GM23248 (cell line): ENCODE measurements at places on chromosomes 11 and 22.

DNA sequence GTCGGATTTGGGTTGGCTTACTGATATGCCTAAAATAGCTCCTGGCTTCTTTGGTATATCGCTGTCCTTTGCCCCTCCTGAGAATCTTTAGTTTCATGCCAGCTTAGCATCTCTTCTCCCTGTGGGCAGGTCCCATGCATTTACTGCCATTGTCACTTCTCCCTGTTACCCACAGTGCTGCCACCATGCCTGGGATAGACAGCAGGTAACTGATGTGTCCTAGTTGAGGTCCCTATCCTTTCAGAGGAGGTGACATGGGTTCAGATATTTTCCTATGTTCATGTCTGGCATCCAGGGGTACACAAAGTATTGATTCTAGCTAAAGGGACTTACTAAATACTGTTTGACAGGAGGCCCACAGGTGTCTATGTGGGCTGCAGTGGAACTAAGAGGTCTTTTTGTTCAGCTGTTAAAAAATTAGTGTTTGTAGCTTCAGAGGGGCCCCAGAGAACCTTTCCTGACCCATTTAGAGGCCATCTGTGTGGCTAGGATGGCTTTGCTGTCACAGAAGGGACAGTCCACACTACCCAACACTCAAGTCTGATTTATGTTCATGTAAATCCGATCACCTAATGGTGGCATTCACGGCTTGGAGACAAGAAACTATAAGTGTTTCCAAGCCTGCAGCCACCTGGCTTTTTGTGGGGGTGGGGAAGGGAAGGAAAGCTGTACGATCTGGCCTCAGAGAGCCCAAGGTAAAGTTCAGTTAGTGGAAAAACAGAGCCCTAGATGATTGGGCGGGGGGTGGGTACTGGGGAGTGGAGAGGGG, 8.5 kb downstream of the TIMP3 start:
- DNase-seq, result peak; percentile 6

DNA sequence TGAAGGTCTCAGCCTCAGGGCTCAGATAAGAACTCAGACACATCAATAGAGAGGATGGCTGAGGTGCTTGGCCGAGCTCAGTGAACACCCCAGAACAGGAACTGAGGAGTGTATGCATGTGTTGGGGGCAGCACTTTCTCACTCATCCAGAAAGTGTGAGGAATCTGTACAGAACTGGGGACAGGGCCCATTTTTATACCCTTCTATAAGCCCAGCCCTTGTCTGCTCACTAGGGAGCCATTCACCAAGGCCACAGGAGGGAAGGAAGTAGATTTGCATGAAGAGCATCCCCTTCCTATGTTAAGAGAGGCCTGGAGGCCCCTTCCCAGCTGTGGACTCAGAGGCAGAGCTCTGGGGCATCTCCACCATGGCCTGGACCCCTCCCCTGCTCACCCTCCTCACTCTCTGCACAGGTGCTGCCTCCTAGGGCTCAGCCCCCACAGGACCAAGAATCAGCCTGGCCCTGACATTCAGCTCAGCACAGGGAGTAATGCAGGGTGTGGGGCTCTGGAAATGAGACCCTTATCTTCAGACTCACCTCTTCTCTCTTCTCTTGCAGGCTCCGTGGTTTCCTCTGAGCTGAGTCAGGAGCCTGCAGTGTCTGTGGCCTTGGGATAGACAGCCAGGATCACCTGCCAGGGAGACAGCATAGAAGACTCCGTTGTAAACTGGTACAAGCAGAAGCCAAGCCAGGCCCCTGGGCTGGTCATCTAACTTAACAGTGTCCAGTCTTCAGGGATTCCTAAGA, 39.9 kb upstream of the GGTLC2 start:
- DNase-seq, result no peak

GRCh38 chr22:47092896-47093311, 330.5 kb downstream of the TBC1D22A start:
- DNase-seq, result peak; percentile 72

- DNase-seq, result peak; percentile 52
These were observed 3.2 kb downstream of the SEZ6L start for GRCh38 chr22:26172389-26172990.

DNA sequence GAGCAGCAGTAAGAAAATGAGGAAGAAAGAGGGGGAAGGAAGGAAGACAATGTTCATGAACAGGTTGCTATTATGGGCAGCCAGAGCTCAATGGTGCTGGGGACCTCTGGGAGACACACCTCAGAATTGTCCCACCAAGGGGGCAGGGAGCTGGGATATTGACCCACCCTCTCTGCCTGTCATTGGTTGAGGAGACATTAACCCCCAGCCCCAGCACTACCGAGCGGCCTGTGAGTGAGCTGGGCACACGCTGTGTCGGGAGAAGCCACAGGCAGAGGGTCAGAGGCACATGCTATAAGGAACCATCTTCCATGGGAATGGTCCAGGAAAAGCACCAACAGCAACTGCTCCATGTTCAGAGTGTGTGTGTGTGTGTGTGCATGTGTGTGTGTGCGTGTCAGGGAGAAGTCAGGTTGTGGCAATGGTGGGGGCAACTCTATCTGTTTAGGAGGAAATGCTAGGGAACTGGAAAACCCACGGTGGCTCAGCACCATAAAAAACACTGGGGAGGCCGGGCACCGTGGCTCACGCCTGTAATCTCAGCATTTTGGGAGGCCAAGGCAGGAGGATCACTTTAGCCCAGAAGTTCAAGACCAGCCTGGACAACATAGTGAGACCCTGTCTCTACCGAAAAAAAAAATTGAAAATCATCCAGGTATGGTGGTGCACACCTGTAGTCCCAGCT, 49.2 kb downstream of the CD6 start:
- DNase-seq, result no peak

GRCh38 chr11:10716543-10717259, 23.1 kb upstream of the IRAG1 start:
- DNase-seq, result peak; percentile 31

DNA sequence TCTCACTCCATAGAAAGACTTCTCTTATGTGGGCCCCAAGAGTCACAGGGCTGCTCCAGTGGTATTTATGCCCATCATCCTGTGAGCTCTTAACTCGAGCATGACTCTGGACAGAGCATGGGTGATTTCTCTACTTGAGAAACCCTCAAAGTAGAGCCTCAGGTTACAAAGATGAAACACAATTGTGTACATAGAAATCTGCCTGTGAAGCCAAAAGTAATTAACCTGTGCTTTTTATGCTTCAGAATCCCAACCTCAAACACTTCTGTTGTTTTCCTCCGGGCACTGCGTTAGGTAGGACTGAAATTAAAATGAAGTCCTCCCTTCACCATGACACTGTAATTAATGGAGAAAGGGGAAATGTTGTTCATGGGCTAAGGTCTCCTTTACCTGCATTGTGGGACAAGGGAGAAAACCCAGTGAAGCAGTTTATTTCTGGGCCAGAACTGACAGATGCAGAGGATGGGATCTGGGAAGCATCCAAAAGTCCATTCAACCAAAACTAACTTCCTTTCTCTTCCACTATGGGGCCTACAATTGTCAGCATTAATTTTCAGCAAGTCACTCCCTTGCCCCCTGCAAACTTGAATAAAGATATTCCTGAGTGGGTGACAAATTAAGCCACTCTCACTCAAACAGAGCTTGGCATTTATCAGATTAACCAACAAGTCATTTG, 24.1 kb upstream of the POU2AF1 start:
- DNase-seq, result no peak

DNA sequence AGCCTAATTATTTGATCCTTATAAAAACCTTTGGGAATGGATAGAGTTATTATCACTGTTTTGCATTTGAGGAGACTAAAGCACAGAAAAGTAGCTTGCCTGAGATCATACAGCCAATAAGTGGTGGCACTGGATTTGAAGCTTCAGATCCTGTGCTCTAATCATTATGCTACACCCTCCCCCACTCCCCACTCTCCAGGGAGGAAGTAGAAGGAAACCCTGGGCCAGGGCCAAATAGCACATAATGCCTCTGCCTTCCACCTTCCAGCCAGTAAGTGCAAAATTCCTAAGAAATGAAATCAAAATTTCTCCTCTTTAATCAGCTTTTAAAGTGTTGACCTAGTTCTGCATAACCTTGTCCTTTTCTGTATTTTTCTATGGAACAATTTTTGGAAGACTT, 61.6 kb downstream of the SIK2 start:
- peak; percentile 32 for DNase-seq

- DNase-seq, result no peak
These were observed 180.6 kb upstream of the MTMR2 start for GRCh38 chr11:96104496-96104895.

- peak; percentile 70 for DNase-seq
These were observed 85.9 kb downstream of the SBF2 start for GRCh38 chr11:10208131-10208575.

- DNase-seq, result peak; percentile 77
These were observed 12.5 kb upstream of the THRSP start for GRCh38 chr11:78050964-78051831.

DNA sequence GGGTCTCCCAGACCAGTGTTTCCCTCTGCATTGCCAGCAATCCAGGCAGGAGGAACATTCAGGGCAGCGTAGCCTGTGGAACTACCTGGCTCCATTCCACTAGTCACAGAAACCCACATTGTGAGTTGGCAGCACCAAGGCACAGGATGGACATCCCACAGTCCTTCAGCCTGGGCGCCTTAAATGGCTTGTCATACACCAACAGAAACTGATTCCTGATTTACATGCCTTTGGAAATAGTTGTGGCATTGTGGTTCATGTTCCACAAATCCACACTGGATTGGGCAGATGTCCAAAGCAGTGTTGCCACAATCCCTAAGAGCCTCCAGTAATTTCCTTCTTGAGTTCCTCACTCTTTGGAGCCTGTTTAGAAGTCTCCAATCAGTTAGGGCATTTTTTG, 225.6 kb downstream of the BLID start:
- peak; percentile 78 for DNase-seq

GRCh38 chr22:46373921-46374662, 38.6 kb downstream of the TRMU start:
- DNase-seq, result no peak

- no peak for DNase-seq
These were observed 926 bp downstream of the CD6 start for GRCh38 chr11:60972182-60973030.

DNA sequence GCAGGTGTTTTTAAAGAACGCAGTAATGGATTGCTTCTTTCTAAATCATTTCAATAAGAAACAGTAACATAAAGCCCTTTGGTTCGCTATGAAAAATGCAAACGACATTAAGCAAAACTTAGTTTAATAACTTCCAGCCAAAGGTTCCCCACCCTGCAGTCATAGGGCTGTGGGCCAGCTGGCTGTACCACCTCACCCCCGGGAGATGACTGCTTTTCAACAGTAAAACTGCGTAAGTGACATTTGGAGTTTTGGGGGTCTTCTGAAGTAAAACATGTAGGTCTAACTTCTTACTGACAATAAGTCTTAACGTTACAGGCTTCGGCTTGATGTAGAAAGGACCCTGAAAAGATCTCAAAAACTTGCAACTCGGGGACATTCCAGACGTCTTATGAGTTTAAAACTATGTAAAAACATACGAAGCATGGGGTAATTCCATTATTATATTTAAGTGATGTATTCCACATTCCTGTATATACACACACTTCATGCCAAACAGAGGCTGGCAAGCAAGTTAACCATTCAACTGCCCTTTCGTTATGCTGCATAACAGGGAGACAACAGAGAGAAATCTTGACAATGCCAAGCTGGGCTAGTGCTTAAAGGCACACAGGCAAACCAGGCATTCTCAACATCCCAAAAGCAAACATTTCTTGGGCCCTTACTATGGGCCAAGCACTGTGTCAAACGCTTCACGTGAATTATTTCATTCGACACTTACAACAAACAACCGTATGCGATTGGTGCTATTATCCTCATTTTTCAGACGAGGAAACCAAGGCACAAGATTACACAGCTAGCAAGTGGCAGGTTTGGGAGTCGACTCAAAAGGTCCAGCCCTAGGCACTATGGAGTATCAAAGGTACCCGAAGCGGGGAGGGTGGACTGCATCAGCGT, 1.2 kb downstream of the MRTFA start:
- DNase-seq, result peak; percentile 64

- peak; percentile 14 for DNase-seq
These were observed 38.7 kb downstream of the RTN3 start for GRCh38 chr11:63719987-63720386.

DNA sequence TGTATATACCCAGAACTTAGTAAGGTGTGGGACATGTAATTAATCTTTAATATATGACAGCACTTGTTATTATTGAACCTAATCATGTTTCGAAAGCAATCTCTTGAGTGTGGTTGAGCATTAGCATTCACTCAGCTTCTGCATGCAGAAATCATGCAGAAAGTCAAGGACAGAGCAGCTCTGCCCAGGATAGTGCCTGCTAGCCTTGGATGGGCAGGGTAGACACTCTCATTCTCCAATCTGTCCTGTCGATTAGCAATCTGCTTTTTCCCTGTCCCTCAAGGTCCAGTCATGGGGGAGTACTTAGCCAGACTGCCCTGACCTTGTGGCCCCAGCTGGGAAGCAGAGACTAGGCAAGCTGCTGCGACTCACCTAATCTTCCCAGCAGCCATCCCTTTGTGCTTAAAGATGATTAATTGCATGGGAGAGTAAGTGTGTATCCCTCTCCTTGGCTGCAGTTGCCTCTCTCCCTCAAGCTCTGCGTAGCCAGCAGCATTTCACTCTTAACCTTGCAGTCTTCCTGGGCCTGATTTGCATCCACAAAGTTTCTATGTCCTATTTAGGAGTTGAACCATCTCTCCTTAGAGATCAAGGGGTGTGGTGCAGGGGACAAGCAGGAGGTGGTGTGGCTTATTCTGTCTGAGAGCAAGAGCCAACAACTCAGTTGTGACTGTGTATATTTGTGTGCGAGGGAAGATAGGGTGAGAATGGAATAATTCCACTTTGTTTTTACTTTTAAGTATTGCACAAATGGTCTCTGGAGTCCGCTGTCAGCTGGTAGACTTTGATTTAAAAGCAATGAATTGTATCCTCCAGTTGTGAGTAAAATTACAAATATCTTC, 101.4 kb downstream of the FDX1 start:
- peak; percentile 49 for DNase-seq

GRCh38 chr11:95296165-95296564, 65.2 kb upstream of the SESN3 start:
- no peak for DNase-seq

DNA sequence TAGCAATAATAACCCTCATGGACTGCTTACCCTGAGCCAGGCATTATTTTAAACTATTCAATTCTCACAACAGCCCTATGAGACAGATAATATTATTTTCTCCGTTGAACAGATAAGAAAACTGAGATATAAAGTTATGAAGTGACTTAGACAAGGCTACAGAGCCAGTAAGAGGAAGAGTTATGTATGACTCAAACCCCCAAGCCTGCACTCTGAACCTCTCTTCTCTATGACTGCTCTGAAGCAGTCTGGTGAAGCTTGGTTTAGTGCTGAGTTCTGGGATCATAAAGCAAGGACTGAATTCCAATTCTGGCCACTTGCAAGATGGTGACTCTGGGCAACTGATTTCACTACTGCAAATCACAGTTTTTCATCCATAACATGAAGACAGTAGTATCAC, 34.5 kb downstream of the TNKS1BP1 start:
- peak; percentile 83 for DNase-seq
